ENCODE measurements at places on chromosomes 6 and 20. TPM values are rescaled to one million over a fixed set of nuclear protein-coding genes. Genes with fewer than 3 reads are reported as not detected.

Gene ZKSCAN3
- total RNA-seq = 3.4 TPM

Gene ELOVL4
- total RNA-seq = 0.99 TPM

- DNase-seq = no peak
Measured at GRCh38 chr6:65126667-65127066, 580.4 kb downstream of the EYS start.

DNA sequence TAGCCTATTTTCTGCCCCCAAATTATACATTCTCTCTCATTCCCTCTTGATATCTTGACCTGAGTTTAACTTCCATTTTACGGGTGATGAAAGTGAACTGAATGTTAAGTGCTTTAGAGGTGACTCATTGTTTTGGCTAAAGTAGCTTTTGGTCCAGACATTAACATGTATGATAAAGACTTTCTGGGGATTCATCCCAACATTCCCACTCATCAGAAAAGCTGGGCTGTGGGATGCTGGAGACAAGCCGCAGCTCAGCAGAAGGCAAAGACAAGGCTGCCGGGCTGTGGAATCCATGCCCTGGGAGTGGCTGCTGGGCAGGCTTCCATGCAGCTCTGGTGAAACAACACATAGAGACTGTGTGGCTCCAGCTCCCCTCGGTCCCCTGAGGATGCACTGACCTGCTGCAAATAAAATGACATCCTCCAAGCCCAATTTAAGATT, 89.9 kb upstream of the SYNDIG1 start:
- DNase-seq = no peak

DNA sequence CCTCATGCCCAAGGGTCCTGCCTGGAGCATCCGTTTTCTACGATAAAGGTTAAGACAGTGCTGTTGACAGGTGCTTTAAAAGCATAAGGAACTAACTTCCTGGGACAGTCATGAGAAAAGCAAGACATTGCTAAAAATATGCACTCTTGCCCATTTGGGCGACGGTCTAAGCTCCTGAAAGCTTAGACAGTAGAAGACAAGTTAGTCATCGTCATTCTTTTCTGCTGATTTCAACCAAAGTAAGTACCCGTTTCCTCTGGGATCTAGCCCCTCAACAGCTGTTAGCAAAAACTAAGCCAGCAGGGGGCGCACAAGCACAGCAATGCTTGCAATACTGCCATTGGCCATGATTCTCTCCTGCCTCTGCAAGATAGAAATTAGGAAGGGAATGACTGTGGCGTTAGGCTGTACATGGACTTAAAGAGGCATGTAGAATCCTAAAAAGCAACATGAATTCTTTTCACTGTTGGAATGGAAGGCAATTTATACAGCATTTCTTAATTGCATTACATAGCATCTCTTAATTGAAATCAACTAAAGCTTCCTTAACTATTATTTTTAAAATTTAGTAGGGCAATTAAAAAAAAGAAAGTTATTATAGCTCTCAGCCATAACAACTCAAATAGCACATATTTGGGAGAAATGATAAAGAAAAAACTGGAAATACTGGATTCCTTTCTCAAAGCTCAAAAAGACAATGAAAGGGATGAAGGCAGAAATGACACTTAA, 147.8 kb upstream of the RALGAPA2 start:
- peak; percentile 43 for DNase-seq

DNA sequence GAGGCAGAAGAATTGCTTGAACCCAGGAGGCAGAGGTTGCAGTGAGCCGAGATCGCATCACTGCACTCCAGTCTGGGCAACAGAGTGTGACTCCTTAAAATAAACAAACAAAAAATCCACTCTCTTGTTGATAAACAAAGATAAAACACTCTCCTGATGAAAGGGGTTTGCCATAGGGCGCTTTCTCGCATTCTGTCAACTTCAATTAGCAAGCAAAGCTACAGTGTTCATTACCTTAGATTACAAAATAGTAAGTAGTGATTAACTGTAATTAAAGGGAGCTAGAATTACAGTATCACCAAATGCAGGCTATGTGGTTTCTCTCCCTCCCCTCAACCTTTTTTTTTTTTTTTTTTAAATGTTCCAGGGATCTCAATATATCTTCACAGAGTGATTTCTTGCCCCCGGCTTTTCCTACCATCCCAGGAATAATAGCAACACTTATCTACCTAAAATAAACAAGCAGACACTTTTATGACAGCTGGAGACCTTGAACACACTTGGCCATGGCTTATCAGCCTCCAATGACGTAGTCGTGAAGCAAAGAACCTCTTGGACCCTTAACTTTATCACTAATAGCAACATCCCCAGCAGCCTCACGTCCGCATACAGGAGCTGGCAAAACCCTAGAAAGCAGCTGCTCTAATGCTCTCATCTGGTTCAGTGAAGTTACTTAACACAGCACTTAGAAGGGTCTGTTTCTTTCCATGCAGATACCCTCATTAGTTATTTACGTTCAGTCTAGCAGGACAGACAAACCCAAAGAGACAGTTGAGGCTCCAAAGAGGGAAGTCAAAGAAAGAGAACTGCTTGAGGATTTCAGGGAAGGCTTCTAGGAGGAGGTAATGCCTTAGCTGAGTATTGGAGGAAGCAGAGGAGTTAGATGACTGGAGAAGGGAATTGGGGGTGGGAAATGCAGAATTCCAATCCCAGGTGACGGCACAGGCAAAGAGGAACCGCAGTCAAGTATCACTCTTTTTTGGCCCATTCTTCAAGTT, 37.9 kb upstream of the NEDD9 start:
- no peak for DNase-seq

- DNase-seq = no peak
Measured at GRCh38 chr6:39938773-39939654, 4.8 kb upstream of the MOCS1 start.

- DNase-seq = no peak
Measured at GRCh38 chr6:28489366-28490204, 26.0 kb downstream of the GPX6 start.

GRCh38 chr20:13121840-13122515, 99.1 kb upstream of the ISM1 start:
- DNase-seq = no peak

DNA sequence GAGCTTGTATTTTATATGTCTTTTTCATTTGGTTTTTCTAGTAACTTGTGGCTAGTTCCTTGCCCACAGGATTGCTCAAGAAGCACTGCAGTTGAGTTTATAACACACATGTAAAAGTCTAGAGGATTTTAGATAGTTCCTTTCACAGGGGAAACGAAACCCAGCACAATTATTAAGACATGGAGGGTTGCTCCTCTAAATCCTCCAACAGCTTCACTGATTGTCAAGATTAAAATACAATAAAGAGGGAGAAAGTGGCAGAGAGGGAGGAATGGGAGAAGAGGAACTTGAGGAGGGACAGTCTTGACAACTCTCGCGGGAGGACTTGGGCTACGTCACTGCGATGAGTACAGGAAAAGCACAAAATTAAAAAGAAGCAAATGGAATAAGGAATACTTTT, 9.7 kb upstream of the TBC1D7 start:
- no peak for DNase-seq

GRCh38 chr20:4511776-4512175, 209.9 kb upstream of the PRND start:
- DNase-seq = no peak

DNA sequence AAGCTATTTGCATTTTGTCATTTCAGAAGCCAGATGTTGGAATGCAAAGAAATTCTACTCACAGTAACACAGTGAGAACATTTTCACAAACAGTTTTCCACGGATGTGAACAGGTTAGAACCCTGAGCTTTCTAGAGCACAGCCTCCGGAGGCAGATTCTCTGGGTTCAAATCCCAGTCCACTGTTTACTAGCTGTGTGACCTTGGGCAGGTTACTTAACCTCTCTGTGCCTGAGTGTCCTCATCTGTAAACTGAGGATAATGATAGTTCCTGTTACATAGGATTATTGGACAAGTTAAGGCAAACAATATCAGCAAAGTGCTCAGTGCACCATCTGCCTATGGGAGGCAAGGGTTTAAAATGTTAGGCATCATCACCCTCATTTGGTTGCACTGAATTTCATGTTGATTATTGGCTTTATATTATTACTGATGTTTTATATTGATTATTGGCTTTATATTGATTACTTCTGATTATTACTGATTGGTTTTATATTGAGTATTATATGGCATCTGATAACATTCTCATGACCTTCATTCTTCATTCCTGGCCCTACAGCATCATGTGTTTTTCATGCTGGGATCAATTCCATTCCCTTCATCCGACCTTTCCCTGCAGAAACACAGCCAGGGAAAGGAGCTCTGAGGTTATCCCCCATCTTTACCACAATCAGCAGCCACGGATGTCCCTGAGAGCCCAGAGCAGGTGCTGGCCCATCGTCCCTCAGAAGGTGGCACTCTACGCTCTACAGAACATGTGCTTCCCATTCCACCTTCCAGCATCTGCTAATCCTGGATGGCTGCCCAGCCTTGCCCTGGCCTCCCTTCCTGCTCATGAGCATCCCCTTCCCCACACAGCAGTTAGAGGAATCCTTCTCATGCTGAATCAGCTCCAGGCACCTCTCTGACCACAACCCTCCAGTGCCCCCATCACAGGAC, 283.1 kb downstream of the PREX1 start:
- DNase-seq = no peak

GRCh38 chr6:170087941-170088581, 202.8 kb downstream of the DLL1 start:
- DNase-seq = no peak

All from pulmonary artery endothelial cell (primary cell).